ENCODE measurements at places on chromosomes 7 and 10. TPM values are rescaled to one million over a fixed set of nuclear protein-coding genes. Genes with fewer than 3 reads are reported as not detected.

DNA sequence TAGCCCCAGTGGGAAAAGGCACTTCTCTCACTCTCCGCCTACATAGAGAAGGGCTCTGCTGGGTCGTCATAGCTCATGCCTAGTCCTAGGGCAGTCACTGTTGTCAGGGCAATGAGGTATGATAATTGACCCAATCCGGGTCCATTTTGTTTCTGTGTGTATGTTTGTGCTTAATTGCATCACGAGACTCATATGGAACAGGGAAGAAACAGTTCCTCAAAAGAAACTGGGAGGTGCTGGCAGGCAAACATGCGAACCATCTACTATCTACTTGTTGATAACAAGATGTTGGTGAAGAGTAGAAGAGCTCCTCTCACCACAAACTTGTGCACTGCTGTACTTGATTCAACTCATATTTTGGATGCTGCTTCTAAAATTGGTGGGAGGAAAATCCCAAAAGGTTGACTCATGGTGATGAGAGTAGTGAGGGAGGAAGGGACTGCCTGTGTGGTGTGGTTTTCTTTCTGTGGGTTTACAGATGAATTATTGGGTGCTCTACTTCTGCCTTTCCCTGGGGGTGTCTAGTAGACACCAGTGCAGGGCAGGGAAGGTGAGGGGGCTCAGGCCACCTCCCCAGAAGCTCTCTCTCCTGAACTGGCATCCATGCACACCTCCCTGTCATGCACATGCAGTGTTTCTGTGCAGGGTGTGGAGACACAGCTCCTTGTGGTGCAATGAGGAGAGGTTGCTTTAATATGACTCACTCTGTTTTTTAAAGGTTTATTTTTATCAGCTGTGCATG lies 29.4 kb downstream of the LSMEM1 start:
- no peak overlapping the region for H3K27ac ChIP-seq
- DNase-seq, result no peak
- no peak overlapping the region for H3K4me3 ChIP-seq
- no peaks in the 10 kb centered on the region for H3K36me3 ChIP-seq
- H3K27me3 ChIP-seq, result peaks cover 52% of the 10 kb centered on the region

GRCh38 chr10:110459600-110459999 lies 38.1 kb upstream of the DUSP5 start:
- H3K36me3 ChIP-seq, result no peaks in the 10 kb centered on the region
- H3K27me3 ChIP-seq, result no peaks in the 10 kb centered on the region
- H3K4me1 ChIP-seq, result peaks cover 34% of the 10 kb centered on the region
- DNase-seq, result no peak

DNA sequence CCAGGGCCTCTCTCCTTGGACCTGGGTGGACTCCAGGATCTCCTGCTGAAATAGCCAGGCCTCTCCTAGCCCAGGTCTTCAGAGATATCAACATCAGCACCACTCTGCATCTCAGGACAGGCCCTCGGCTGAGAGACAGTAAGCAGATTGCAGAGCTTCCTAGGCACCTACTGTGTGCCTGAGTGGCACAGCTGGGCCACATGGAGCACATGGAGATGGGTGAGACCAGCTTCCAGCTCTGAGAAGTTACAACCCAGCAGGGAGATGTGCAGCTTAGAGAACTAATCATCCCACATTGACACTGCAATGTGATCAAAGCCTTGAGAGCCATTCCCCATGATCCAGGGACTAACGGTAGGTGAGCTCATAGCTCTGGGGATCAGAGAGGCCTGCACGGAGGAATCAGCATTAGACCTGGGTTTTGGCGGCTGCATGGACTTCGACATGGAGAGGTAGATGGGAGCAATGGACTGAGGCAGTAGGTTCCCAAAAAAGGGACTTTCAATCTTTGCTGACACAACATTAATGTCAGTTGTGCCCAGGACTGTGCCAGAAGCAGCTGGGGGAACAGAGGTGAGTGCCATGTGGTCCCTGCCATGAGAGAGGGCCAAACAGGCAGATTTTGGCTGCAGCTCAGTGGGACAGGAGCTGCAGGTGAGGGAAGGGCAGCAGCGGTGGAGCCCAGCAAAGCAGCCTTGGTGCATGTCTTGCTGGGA lies 76.0 kb upstream of the LEP start:
- H3K4me3 ChIP-seq, result peak overlapping the region; percentile 83
- peaks cover 69% of the 10 kb centered on the region for H3K27me3 ChIP-seq
- H3K27ac ChIP-seq, result no peak overlapping the region
- H3K36me3 ChIP-seq, result peaks cover 4% of the 10 kb centered on the region

GRCh38 chr10:2256241-2256640 lies 518.9 kb upstream of the ADARB2 start:
- no peak overlapping the region for H3K4me3 ChIP-seq
- no peak for DNase-seq
- H3K27ac ChIP-seq, result no peak overlapping the region

The EXOC6 gene
- total RNA-seq, result 14.8 TPM

DNA sequence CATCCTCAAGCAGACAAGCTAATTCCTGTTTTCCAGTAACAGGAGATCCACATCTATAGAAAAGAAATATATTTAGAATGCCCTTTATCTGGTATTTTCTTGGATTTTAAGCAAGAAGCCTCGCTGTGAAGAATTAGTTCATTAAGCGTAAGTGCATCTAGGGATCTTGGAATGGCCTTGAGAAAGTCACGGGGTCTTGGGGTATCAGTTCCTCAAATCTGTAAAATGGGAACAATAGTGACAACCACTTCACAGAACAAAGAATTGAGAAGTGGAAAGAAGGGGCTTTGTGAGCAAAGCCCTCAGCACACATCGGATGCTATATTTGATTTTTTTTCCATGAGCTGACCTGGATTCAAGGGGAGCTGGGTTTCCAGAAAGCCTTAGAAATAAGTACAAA lies 32.3 kb upstream of the WDFY4 start:
- peaks cover 35% of the 10 kb centered on the region for H3K27me3 ChIP-seq
- peaks cover 14% of the 10 kb centered on the region for H3K4me1 ChIP-seq
- H3K36me3 ChIP-seq, result peaks cover 3% of the 10 kb centered on the region
- no peak overlapping the region for H3K27ac ChIP-seq
- no peak overlapping the region for H3K4me3 ChIP-seq

- no peak for DNase-seq
- no peak overlapping the region for H3K4me3 ChIP-seq
- no peaks in the 10 kb centered on the region for H3K4me1 ChIP-seq
Measured at GRCh38 chr10:116324951-116325635, 845 bp downstream of the CCDC172 start.

GRCh38 chr7:2117646-2118045 lies 115.1 kb downstream of the MAD1L1 start:
- no peak overlapping the region for H3K27ac ChIP-seq
- no peak overlapping the region for H3K4me3 ChIP-seq
- peaks cover 20% of the 10 kb centered on the region for H3K4me1 ChIP-seq
- no peak for DNase-seq

- H3K27ac ChIP-seq, result no peak overlapping the region
- no peak for DNase-seq
- no peaks in the 10 kb centered on the region for H3K36me3 ChIP-seq
- H3K27me3 ChIP-seq, result no peaks in the 10 kb centered on the region
- peaks cover 6% of the 10 kb centered on the region for H3K4me1 ChIP-seq
Measured at GRCh38 chr10:79416578-79417255, 28.7 kb downstream of the ZCCHC24 start.

The RET gene
- 0.34 TPM for total RNA-seq

The C10orf105 gene
- 0.31 TPM for total RNA-seq

The RELN gene
- not detected for total RNA-seq

The CAMK2B gene
- not detected for total RNA-seq

The ZNF518A gene
- 11.4 TPM for total RNA-seq

- H3K27me3 ChIP-seq, result no peaks in the 10 kb centered on the region
- H3K27ac ChIP-seq, result no peak overlapping the region
- peak overlapping the region; percentile 1 for H3K4me3 ChIP-seq
Measured at GRCh38 chr10:130233426-130233825, 97.2 kb downstream of the GLRX3 start.

The CC2D2B gene
- total RNA-seq, result 0.17 TPM

DNA sequence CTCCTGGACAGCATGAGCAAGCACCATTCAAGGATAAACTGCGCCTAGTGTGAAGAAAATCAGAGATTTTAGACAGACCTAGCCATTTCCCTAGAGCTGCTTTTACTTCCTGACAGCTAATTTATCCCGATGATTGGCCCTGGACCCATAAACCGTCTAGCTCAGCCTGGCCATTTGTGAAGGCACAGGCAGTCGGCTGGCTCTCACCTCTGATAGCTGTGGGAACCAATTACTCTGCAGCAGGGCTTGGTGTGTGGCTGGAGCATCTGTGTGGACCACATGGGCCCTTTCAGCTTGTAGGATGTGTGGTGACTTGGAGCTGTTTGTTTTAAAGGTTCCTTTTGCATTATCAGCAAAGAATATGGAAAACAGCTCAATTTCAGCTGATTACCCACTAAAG lies 111.1 kb upstream of the NPY start:
- peaks cover 2% of the 10 kb centered on the region for H3K36me3 ChIP-seq
- H3K4me3 ChIP-seq, result no peak overlapping the region
- no peak for DNase-seq

- no peaks in the 10 kb centered on the region for H3K4me1 ChIP-seq
- no peaks in the 10 kb centered on the region for H3K36me3 ChIP-seq
- no peak overlapping the region for H3K27ac ChIP-seq
- no peaks in the 10 kb centered on the region for H3K27me3 ChIP-seq
- no peak overlapping the region for H3K4me3 ChIP-seq
- no peak for DNase-seq
Measured at GRCh38 chr7:120055300-120055699, 217.7 kb upstream of the KCND2 start.

The MBLAC1 gene
- total RNA-seq, result 4.0 TPM

DNA sequence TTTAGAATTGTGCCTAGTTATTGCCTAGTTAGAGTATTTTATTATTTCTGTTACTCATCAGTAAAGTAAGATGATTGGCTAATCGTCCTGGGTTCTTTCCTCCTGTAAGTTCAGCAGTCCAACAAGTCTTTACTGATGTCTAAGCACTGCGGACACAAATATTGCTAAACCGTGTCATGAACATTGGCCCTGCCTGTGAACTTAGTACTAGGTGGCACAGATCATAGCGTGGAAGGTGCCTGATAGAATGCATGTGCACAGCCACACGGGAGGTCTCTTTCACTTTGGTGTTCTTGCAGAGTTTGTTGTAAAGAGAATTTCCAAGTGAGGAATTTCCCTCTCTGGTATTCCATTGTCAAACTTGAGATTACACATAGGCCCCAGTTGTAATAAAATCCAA lies 38.0 kb downstream of the RBM33 start:
- no peak overlapping the region for H3K4me3 ChIP-seq
- H3K36me3 ChIP-seq, result peaks cover 25% of the 10 kb centered on the region
- no peaks in the 10 kb centered on the region for H3K27me3 ChIP-seq
- H3K4me1 ChIP-seq, result peaks cover 40% of the 10 kb centered on the region
- no peak for DNase-seq

The XPNPEP1 gene
- 76.4 TPM for total RNA-seq

The C7orf57 gene
- 0.29 TPM for total RNA-seq

- H3K4me3 ChIP-seq, result no peak overlapping the region
- H3K27ac ChIP-seq, result no peak overlapping the region
- no peak for DNase-seq
- peaks cover 2% of the 10 kb centered on the region for H3K36me3 ChIP-seq
Measured at GRCh38 chr10:42935466-42935865, 141.4 kb upstream of the RET start.

- H3K27me3 ChIP-seq, result peaks cover 19% of the 10 kb centered on the region
- DNase-seq, result no peak
Measured at GRCh38 chr10:97024168-97025073, 161.3 kb downstream of the SLIT1 start.

The OR6V1 gene
- not detected for total RNA-seq

The GPC2 gene
- 5.0 TPM for total RNA-seq

DNA sequence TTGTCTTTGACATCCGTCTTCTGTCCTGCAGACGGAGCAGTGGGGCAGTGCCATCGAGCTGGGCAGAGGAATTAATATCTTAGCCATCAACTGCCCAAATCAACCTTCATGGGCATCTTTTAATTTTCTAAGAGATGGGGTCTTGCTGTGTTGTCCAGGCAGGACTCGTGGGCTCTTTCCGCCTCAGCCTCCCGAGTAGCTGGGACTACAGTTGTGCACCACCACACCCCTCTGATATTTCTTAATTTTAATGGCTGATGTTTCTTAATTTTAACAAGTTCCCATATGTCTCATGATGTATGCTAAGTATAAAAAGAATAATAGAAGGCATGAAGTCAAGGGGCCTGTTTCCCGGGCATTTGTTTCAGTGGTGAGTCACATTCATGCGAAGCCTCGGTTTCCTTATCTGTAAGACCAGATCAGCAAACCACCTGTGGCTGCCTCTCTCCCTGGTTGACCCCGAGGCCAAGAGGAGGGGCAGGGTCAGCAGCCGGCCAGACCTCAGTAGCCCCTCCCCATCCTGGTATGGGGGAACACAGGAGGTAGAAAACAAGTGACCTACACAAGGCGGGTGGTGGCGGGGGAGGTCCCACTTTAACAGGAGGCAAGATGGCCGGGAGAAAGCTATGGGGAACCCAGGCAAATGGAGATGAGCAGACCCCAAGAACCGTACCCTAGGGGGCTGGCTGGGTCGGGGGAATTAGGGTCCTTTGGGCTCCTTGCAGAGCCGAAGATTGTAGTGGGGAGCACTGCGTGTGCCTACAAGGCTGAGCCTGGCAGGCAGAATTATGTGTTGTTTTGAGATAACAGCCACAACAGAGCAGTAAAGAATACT lies 85.5 kb downstream of the CUX1 start:
- H3K36me3 ChIP-seq, result no peaks in the 10 kb centered on the region
- H3K27ac ChIP-seq, result no peak overlapping the region
- H3K27me3 ChIP-seq, result no peaks in the 10 kb centered on the region
- no peak for DNase-seq
- peaks cover 12% of the 10 kb centered on the region for H3K4me1 ChIP-seq

- H3K27me3 ChIP-seq, result peaks cover 18% of the 10 kb centered on the region
- peak; percentile 2 for DNase-seq
- no peak overlapping the region for H3K4me3 ChIP-seq
- H3K4me1 ChIP-seq, result no peaks in the 10 kb centered on the region
- H3K27ac ChIP-seq, result no peak overlapping the region
- no peaks in the 10 kb centered on the region for H3K36me3 ChIP-seq
Measured at GRCh38 chr7:44284881-44285541, 40.4 kb downstream of the CAMK2B start.

DNA sequence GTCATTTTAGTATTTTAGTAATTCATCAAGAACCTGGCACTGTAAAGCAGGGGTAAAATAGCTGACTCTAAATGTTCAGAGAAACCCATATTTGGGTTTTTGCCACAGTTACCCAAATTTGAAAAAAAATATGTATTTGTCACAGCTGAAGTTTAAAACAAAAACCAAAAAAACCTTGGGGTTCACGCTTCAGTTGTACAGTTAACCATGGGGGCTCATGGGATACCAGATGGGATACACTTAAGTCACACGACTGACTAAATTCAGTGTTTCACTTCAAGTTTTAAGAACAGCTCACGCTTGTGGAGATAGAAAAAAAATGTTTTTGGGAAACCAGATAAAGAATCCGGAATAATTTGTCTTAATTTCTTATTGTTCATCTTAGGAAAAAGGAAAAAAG lies 2.1 kb downstream of the ARL3 start:
- peak overlapping the region; percentile 58 for H3K4me3 ChIP-seq
- no peaks in the 10 kb centered on the region for H3K27me3 ChIP-seq
- peaks cover 37% of the 10 kb centered on the region for H3K4me1 ChIP-seq
- DNase-seq, result no peak
- peaks cover 2% of the 10 kb centered on the region for H3K36me3 ChIP-seq
